ENCODE measurements at places on chromosomes 16 and 17.

DNA sequence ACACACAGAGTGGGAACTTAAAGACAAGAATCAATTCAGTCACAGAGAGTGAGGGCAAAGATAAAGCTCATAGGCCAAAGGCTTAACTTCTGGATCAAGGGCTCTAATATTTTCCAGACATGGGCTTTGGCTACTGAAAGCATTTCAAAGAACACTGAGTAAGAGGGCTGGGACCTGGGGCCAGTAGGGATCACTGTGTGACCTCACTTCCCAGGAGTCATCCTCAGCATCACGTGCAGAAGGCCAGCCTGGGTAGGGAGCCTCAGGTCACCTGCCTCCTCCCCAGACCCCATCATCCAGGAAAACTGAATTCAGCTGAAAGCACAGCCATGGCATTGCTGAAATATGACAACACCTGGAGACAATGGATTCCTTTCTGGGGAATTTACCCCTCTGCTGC is 163.5 kb downstream of the RAB11FIP4 start:
- no peak for DNase-seq

- DNase-seq = no peak
Observed at GRCh38 chr16:80946481-80946880, 60.2 kb downstream of the CMC2 start.

GRCh38 chr17:19646788-19647696 is 1.5 kb upstream of the ALDH3A2 start:
- DNase-seq = no peak

- DNase-seq = no peak
Observed at GRCh38 chr17:12047681-12048376, 27.2 kb downstream of the MAP2K4 start.

DNA sequence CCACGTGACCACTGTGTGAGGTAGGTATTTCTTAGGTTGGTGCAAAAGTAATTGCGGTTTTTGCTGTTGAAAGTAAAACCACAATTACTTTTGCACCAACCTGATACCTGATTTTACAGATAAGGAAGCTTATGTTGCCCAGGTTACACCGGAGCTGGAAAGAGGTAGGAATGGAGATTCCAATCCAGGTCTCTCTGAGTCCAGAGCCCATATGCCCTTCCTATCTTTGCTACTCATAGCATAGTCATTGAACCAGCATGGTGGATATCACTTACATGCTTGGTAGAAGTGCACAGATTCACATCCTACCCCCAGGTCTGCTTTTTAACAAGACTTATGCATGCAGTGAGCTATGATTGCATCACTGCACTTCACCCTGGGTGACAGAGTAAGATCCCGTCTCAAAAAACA is 61.8 kb downstream of the ARSG start:
- DNase-seq = no peak

DNA sequence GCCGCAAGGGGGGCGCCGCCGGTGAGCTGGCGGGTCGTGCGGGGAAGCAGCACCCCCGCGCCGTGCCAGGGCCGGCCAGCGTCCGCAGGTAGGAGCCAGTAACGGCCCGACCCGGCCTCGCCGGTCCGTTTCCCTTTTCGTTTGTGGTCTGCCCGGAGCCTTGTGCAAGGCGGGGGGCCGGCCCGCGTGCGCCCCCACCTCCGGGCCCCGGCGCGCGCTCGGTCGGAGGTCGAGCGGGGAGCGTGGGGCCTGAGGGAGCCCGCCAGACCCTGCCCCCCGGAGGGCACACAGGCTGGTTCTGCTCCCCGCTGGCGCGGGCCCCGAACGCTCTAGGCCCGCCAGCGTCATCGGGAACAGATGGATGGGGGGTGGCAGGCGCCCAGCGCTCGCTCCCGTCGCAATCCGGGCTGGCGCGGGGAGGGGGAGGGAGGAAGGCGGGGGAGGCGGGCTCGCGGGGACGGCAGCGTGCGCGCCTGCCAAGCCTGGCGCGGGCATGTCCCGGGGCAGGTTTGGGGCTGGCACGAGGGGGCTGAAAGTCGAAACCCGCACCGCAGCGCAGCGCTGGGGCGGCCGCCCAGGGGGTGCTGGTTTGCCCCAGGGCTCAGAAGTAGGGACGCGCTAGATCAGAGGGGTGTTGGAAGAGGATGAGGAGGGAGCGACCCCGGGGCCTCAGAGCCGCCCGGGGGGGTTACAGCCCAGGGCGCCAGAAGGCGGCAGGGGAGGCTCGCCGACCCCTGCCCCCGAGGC is 1.5 kb upstream of the GSE1 start:
- peak; percentile 81 for DNase-seq

DNA sequence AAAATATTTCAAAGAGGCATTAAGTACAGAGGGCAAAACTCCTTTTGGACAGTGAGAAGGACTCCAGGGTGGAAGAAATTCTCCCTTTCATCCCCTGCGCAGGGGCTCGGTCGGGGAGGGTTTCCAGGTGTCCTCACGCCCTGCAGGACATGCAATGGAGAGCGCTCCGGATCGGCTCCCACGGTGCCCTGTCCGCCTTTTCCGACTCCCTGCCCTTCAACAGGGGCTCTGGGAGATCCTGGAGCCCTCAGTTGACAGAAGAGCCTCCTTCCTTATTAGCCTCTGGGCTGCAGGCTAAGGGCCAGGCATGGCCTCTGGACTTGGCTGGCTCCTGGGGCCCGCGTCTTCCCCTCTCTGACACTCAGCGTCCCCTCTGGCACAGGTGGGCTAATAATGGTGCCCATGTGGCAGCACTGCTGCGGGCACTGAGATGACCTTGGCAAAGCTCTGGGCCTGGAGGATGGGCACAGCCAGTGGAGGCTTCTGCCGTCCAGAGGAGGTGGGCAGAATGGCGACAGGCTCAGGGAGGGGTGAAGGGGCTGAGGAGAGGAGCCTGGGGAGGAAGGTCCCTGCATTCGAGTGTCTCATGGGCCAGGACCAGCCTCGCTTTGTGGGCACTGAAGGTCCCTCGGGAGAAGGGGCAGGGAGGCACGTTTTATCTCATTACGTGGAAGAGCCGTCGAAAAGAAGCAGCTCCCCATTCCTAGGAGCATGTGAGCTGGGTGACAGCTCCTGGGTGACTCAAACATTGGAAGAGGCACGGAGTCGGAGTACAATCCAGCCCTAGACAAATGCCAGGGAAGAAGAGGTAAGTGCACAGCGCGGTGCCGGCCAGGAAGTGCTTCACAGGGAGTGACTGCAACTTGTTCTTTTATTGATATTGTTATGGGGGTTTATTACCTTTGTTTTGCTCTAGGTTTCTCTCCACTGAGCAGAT is 161.7 kb downstream of the IRF8 start:
- DNase-seq = no peak

- no peak for DNase-seq
Observed at GRCh38 chr16:1980030-1980769, 1.1 kb downstream of the NOXO1 start.

DNA sequence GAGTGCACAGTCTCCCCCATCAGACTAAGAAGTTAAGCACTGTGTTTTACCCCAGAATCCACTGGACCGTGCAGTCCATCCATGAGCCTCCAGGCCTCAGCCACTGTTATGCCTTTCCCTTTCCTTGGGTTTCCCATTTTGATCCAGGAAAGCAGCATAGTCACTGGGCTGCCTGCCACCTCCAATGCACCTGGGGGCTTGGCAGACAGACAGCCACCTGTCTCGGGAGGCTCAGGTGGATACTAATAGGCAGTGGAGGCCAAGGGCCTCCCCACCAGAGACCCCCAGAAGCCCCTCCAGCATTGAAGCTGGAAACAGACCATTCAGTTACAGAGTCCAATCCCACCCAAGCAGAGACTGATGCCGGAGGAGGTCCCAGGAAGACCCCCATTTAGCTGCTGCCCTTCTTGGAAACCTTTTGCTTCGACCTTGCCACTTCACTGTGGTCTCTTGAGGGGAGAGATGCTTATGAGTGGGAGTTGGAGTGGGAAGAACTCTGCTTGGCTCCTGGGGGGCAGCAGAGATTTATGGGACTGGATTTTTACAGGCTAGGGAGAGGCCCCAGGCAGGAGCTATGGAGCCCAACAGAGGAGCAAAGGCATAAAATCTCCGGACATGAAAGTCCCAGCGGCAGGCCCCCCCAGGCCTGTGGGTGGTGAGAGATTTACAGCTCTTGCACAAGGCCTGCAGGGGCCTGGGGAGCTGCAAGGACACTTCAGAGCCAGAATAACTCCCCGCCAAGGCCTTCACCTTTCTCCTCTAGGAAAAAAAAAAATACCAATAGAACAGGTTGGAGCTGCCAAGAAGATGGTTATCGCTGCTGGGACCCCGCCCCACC is 12.2 kb upstream of the SP2 start:
- DNase-seq = no peak

All from HTR-8/SVneo (cell line).